NCI-H1930 (cell line): ENCODE measurements at places on chromosomes 7 and 10.
A peak's percentile ranks its signal among the peaks of the same experiment; 100 is the strongest.

DNA sequence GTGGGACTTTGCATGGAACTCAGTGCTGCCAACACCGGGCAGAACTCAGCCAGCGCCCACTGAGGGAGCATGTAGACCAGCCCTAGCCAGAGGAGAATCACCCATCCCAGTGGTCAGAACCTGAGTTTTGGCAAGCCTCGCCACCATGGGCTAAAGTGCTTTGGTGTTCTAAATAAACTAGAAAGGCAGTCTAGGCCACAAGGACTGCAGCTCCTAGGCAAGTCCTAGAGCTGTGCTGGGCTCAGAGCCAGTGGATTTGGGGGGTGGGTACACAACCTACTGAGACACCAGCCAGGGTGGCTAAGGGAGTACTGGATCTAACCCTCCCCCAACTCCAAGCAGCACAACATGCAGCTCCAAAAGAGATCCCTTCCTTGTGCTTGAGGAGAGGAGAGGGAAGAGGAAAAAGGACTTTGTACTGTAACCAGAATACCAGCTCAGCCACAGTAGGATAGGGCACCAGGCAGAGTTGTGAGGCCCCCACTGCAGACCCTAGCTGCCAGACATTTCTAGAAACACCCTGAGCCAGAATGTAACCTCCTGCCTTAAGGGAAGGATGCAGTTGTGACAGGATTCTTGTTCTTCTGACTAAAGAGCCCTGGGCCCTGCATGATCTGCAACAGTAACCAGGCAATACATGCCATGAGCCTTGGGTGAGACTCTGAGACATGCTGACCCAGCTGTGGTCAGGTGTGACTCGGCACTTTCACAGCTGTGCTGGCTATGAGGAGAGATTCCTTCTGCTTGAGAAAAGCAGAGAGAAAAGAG lies 24.4 kb downstream of the GSDME start:
- DNase-seq = no peak

- no peak for DNase-seq
Measured at GRCh38 chr7:90413185-90413528, 9.9 kb downstream of the CLDN12 start.

- DNase-seq = no peak
Measured at GRCh38 chr10:25036381-25036780, 20.0 kb downstream of the THNSL1 start.

DNA sequence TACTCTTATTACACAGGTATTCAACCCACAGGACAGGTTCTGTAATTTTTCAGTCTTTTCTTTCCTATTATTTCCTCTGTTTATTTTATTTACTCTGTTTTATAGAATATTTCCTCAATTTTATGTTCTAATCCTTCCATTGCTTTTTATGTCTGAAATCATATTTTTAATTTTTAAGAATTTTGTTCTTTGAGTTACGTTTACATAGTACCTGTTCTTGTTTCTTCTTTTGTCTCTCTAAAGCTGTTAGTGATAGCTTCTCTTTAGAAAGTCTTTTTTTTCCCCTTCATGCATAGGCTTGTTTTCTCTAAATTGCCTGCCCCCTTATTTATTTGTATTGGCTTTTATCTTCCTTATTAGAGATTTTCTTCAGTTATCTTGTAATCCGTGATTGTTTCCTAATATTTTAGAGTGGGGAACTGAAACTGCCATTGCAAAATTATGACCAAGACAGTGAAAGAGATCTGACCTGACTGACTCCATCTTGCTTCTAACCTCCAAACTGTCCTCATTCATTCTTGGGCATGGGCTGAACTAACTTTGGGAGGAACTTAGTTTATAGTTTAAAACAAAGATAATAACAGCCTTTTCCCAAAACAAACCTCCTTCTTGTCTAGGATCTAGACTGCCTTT lies 187.6 kb downstream of the PFKFB3 start:
- no peak for DNase-seq

GRCh38 chr10:123245264-123245663 lies 91.1 kb downstream of the BUB3 start:
- no peak for DNase-seq

DNA sequence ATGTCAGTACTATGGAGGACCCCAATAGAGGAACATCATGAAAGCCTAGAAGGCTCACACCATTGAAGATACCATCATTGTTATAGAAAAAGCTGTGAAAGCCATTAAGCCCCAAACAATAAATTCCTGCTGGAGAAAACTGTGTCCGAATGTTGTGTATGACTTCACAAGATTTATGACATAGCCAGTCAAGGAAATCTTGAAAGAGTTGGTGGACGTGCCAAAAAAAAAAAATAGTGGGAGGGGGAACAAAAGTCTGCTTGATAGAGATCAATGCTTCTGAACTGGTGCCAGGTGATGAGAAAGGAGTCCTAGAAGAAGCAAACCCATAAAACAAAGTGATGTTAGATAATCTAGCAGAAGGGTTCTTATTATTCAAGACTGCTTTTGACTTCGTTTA lies 41.2 kb downstream of the RALA start:
- DNase-seq = no peak

DNA sequence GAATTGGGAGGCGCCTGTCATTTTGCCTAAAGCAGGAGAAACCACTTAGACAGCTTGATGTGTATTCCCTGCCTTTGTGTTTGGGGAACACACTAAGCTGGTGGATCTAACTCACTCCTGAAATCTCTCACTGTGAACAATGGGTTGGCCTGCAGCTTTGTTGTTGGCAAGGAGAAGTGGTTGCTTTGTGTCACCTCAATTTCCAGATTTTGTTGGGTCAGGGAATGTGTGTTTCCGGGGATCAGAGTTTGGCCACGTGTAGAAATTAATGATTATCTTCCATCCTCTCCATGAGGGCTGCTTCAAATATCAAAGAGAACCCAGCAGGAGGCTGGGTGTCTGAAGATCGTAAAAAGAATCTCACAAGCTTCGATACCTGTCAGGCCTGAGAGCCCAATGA lies 27.8 kb downstream of the A1CF start:
- DNase-seq = no peak

GRCh38 chr10:89653410-89653869 lies 8.4 kb upstream of the PANK1 start:
- DNase-seq = no peak

DNA sequence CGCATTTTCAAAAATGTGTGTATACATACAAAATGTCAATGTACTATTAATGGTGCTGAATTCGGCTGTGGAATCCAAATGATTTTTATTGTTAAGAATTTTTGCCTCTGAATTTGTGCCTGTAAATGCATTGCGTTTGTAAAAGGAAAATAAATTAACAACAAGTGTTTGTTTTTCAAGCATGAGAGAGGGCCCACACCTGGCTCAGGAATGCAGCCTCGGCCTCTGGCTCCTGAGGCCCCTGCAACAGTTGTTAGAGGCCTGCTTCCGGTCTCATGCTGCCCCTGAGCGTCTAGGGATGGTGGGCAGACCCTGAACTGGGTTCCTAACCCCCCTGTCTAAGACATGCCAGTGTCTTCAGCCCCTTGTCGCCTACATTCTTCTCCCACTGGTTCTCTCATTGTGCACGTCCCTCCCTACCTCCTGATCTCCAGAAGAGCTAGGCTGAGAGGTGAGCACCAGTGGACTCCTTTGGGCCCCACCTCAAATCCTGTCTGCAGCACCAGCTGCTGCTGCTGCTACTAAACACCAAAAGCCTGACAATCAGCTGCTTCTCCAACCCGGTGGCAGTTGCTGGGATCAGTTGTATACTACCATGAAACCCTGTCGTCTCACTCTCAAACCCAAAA lies 1.9 kb upstream of the BTBD16 start:
- DNase-seq = no peak

DNA sequence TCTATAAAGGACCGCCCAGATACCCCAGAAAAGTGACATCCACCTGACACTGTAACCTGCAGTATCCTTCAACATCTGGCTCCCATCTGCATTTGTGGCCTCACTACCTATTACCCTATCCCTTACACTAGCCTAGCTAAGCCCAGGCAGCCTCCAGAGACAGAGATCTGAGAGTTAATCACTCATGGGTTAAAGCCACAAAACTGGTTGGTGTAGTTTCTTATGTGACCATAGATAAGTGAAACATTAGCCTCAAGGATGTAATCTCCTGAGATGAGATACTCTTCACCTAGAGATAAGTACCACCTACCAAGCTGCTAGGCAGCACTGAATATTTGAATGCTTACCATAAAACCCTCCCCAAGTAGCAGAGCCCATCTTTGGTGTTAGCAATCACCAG lies 35.4 kb downstream of the CTTNBP2 start:
- no peak for DNase-seq

- no peak for DNase-seq
Measured at GRCh38 chr10:50497758-50498157, 126.0 kb downstream of the SGMS1 start.

GRCh38 chr10:74585231-74586087 lies 240.9 kb upstream of the KAT6B start:
- DNase-seq = peak; percentile 38

DNA sequence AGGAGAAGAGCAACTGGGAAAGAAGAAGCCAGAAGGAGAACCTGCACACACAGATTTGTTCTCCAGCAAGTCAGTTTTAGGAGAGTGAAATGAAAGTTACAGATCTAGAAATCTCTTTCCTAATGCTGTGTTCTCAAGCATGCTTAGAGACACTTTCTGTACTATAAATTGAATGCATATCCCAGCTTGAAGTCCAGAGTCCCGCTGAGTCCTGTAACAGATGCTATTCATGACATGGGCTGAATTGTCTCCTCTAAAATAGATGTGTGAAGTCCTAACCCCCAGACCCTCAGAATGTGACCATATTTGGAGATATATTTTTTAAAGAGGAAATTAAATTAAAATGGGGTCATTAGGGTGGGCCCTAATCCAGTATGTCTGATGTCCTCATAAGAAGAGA lies 46.9 kb upstream of the GJD4 start:
- DNase-seq = no peak

DNA sequence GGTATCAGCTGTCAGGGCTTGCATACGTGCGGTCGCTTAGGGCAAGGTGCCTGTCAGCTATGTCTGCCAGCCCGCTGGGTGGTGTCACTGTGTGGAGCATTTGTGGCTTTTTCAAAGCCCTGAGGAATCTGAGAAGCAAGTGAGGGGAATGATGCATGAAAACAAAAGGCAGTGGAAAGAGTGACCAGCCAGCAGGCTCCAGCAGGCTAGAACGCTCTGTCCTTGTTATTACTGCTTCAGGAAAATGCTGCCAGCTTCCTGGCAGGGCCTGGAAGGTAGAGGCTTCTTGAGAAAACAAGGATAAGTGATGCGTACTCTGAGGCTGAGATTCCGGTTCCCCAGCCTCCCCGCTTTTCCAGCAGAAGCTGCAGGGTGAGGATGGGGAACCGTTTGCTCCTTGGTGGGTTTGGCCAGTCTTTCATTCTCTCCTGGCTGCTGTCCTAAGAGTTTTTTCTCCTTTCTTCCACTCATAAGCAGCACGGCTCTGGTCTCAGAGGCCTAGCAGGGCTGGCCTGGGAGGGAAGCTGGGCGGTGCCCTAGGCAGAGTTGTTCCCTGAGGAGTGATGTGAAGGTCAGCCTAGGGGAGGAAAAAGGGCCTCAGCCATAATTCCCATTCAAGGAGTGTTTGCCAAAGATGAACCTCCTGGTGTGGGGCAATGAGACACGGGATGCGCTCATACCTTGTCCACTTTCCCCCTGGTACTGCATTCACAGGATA lies 42.8 kb upstream of the MKLN1 start:
- DNase-seq = no peak

DNA sequence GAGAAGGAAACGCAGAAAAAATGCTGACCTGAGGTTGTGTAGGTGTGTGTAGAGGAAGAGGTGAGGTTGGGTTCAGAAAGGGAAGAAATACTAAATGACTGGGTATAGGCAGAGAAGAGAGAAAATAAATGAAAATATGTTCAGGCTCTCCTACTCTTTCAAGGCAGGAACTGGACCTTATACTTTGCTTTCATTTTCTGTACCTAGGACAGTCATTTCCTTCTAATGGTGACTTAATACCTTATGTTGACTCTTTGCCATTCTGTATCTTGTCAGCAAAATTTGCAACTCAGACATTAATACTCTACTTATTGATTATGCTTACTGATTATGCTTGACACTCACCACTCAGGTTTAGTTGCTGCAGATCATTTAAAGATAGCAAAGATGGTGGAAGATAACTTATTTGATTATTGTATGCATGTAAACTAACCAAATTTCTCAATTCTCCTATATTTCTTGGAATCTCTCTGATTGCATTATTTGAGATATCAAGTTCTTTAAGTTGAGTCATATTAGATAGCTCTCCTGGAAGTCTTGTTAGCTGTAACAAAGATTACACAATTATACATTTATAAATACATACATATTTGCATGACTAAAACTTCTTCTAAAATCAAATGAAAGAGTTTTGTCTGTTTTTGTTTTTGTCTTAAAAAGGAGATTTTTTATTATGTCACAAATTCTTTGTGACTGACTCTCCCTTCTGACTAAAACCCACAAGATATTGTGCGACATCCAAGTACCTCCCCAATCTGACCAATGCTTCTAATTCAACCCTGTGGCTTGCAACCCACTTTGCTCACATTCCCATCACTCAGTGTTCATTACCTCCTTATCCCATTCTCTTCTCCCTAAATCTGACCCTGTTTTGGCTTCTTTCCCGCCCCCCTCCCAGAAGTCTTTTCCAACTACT lies 20.0 kb downstream of the LRRD1 start:
- DNase-seq = no peak

DNA sequence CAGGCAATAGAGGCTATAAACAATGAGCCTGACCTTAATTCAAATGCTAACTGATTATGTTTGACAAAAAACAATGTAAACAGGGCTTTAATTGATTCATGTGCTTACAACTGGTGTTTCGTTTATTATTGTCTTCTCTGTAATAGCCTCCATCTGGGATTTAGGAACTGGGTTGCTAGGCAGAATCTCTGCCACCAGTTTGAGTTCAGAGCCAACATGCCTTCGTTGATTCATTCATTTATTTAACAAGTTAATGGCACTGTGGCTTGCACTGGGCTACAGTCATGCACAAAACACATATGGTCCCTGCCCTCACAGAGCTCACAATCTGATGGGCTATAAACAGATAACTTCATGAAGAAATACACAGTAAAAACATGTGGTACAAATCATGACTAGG lies 19.6 kb upstream of the CDHR3 start:
- no peak for DNase-seq

GRCh38 chr7:2624293-2624886 lies 7.4 kb upstream of the TTYH3 start:
- DNase-seq = no peak

DNA sequence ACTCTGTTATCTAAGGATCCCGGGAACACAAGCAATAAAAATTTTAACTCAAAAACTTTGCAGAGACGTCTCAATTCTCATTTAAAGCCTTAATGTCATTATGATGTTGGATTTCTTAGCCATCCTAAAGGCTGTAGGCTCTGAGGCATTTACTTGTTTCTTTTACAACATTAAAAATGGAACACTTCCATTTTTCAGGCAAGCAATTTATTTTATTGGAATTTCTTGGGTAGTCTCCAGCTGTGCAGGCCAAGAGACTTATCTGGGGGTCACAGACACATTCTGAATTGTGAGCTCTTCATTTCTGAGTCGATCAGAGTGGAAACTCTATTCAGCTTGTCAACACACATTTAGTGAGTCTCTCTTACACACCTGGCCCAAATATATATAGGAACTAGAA lies 48.0 kb upstream of the KIF5B start:
- DNase-seq = no peak

- DNase-seq = no peak
Measured at GRCh38 chr10:31242902-31243301, 76.1 kb upstream of the ZEB1 start.

- DNase-seq = no peak
Measured at GRCh38 chr7:35584990-35585389, 109.9 kb downstream of the HERPUD2 start.
